ENCODE measurements at places on chromosomes 7 and 10. TPM values are rescaled to one million over a fixed set of nuclear protein-coding genes. Genes with fewer than 3 reads are reported as not detected.
A peak's percentile ranks its signal among the peaks of the same experiment; 100 is the strongest.

Gene CACNB2
- 4.2 TPM for total RNA-seq

Gene GBX1
- not detected for total RNA-seq

Gene PLAU
- 16.8 TPM for total RNA-seq

Gene CALHM3
- not detected for total RNA-seq

Gene SPDYE16
- 0.90 TPM for total RNA-seq

Gene KLF6
- 247 TPM for total RNA-seq

Gene C7orf33
- total RNA-seq = not detected

Gene MNX1
- 0.93 TPM for total RNA-seq

Gene KNDC1
- 14.3 TPM for total RNA-seq

Gene ADAM8
- 20.3 TPM for total RNA-seq

Gene SLC29A4
- 0.98 TPM for total RNA-seq

Gene ADAMTS14
- 0.55 TPM for total RNA-seq

DNA sequence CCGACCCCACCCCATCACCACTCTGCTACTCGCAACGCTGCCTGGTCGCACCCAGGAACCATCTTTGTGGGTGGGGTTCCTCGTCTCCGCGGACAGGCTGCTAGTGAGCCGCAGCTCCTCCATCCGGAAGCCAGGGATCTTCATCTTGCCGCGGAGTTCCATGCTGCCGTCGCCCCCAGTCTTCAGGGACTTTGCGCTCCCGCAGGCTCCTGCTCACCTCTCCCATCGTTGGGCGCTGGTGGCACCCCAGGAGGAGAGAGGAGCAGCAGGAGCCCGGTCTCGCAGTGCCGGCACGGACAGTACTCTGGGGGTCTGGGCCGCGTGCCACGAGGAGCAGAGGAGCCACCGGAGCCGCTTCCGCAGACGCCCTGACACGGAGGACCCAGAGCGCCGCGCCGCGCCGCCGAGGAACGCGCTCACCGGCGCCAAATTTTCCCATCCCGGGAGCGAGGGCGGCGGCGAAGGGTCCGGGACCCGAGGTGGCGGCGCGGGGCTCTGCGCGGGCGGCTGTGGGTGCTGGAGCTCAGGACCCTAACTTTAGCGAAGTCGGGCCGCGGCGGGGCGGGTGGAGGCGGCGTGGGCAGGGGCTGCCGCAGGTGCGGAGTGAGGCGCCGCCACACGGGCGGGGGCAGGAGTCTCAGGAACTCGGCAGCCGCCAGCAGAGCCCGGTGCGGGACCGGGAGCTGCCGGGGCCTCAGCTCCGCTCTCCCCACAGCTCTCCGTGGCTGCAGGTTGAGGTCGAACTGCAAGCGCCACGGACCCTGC lies 750.1 kb upstream of the SORCS1 start:
- H3K36me3 ChIP-seq = no peaks in the 10 kb centered on the region
- H3K4me3 ChIP-seq = peak overlapping the region; percentile 14
- H3K4me1 ChIP-seq = no peaks in the 10 kb centered on the region
- H3K27me3 ChIP-seq = peaks cover 6% of the 10 kb centered on the region

DNA sequence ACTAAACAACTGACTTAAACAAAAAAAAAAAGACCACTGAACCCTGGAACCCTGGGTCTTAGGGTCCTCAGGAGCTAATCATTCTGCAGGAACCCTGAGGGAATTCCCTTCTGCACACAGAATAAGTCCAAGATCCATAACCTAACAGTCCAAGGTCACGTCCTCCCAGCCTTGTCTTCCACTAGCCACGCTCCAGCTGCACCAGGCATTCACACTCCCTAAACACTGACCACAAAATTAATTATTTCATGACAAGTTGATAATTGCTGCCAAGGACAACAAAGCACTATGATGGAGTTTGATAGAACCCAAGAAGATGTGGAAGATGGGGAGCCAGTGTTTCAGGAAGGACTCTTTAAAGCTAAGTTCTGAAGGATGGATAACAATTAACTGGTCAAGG lies 130.6 kb downstream of the SH3PXD2A start:
- no peaks in the 10 kb centered on the region for H3K27me3 ChIP-seq
- H3K27ac ChIP-seq = no peak overlapping the region
- no peak for DNase-seq
- H3K36me3 ChIP-seq = no peaks in the 10 kb centered on the region
- H3K4me3 ChIP-seq = no peak overlapping the region

- H3K27me3 ChIP-seq = peaks cover 14% of the 10 kb centered on the region
- no peak overlapping the region for H3K27ac ChIP-seq
- H3K36me3 ChIP-seq = no peaks in the 10 kb centered on the region
Measured at GRCh38 chr7:1314021-1314907, 81.6 kb downstream of the UNCX start.

GRCh38 chr7:105838627-105839231 lies 37.7 kb downstream of the ATXN7L1 start:
- H3K27ac ChIP-seq = no peak overlapping the region
- peak; percentile 75 for DNase-seq
- no peaks in the 10 kb centered on the region for H3K27me3 ChIP-seq
- H3K4me1 ChIP-seq = peaks cover 12% of the 10 kb centered on the region
- H3K36me3 ChIP-seq = no peaks in the 10 kb centered on the region
- H3K4me3 ChIP-seq = no peak overlapping the region

- H3K4me1 ChIP-seq = no peaks in the 10 kb centered on the region
- no peak overlapping the region for H3K27ac ChIP-seq
- no peak for DNase-seq
Measured at GRCh38 chr10:74669210-74669609, 157.2 kb upstream of the KAT6B start.

DNA sequence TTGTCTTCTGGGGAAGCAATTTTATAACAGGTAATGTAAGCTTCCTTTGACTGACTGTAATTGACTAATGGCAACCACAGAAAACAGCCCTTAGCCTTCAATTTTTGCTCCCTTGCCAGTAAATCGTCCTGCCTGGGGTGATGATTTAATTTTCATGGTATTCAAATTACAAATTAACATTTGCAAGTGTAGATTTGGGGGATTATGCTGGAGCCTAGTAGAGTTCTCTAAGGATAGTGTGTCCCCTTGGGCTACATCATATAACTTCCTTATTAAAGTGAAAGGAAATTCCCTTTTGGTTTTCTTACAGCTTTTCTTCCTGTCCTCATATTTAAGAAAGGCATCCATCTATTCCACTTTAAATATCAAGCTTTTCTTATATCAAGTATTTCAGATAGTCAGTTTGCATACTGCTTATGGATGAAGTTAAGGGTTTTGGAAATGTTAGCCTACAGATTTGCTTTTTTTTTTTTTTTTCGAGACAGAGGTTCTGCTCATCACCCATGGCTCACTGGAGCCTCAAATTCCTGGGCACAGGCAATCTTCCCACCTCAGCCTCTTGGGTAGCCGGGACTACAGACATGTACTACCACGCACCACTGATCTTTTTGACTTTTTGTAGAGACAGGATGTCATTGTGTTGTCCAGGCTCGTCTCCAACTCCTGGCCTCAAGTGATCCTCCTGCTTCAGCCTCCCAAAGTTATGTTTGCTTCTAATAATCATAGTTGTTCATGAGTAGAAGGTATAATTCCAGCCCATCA lies 35.9 kb upstream of the HDAC9 start:
- DNase-seq = no peak
- H3K4me1 ChIP-seq = no peaks in the 10 kb centered on the region
- no peaks in the 10 kb centered on the region for H3K27me3 ChIP-seq

GRCh38 chr10:119754085-119754484 lies 28.2 kb downstream of the INPP5F start:
- no peak overlapping the region for H3K4me3 ChIP-seq
- peaks cover 3% of the 10 kb centered on the region for H3K4me1 ChIP-seq
- H3K27me3 ChIP-seq = no peaks in the 10 kb centered on the region
- DNase-seq = no peak
- H3K27ac ChIP-seq = no peak overlapping the region

GRCh38 chr7:154409703-154410311 lies 357.6 kb downstream of the DPP6 start:
- no peak for DNase-seq
- H3K36me3 ChIP-seq = no peaks in the 10 kb centered on the region
- H3K4me1 ChIP-seq = no peaks in the 10 kb centered on the region
- H3K27ac ChIP-seq = no peak overlapping the region

GRCh38 chr10:11403116-11403515 lies 208.3 kb downstream of the USP6NL start:
- H3K27ac ChIP-seq = no peak overlapping the region
- no peak overlapping the region for H3K4me3 ChIP-seq
- no peaks in the 10 kb centered on the region for H3K27me3 ChIP-seq
- no peak for DNase-seq

DNA sequence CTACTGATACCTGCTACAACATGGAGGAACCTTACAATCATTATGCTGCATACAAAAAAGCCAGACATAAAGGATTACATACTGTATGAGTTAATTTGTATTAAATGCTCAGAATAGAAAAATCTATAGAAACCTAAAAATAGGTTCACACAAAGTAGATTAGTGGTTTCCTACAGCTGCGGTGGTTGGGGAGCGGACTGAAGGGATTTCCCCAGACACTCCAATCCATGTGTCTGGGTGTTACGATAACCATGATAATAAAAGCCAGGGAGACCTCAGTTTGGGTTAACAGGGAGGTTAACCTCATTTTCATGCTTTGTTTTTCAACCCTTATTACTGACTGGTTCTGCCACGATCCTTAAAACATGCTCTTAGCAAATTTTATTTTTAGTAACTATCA lies 355.9 kb downstream of the KCNMA1 start:
- DNase-seq = no peak
- H3K36me3 ChIP-seq = no peaks in the 10 kb centered on the region
- no peak overlapping the region for H3K27ac ChIP-seq
- no peaks in the 10 kb centered on the region for H3K4me1 ChIP-seq
- H3K27me3 ChIP-seq = no peaks in the 10 kb centered on the region
- no peak overlapping the region for H3K4me3 ChIP-seq

DNA sequence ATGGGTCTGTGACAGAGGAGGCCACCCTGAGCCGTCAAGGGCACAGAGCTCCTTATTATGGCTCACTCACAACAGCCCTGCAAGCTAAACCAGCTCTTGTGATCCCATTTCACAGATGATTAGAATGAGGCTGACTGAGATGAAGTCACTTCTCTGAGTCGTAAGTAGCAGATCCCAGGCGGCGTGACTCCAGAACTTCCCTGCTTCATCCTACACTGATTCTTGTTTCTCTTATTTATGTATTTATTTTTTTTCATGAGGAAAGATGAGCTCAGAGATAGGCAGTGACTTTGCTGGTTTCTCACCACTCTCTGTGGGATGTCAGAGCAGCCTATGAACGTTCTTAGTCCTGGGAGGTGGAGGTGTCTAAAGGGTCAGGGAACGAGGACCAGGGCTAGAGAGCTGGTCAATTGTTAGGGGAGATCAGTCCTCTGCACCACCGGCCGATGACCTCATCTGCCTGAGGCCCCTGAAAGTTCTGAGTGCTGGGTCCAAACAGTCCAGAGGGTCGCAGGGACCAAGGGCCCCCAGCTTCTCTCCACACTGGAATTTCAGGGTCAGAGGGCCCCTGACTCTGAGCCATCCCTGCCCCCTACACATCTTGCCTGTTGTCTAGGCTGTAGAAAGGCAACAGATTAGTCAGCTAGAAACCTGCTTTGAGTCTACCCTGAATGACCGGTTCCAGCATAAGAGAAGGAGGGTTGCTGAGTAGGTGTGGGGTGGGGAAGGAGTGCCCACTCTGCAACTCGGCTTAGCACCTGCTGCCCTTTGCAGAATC lies 17.9 kb downstream of the CLRN3 start:
- no peak overlapping the region for H3K27ac ChIP-seq
- no peaks in the 10 kb centered on the region for H3K27me3 ChIP-seq
- no peaks in the 10 kb centered on the region for H3K4me1 ChIP-seq
- H3K4me3 ChIP-seq = no peak overlapping the region

DNA sequence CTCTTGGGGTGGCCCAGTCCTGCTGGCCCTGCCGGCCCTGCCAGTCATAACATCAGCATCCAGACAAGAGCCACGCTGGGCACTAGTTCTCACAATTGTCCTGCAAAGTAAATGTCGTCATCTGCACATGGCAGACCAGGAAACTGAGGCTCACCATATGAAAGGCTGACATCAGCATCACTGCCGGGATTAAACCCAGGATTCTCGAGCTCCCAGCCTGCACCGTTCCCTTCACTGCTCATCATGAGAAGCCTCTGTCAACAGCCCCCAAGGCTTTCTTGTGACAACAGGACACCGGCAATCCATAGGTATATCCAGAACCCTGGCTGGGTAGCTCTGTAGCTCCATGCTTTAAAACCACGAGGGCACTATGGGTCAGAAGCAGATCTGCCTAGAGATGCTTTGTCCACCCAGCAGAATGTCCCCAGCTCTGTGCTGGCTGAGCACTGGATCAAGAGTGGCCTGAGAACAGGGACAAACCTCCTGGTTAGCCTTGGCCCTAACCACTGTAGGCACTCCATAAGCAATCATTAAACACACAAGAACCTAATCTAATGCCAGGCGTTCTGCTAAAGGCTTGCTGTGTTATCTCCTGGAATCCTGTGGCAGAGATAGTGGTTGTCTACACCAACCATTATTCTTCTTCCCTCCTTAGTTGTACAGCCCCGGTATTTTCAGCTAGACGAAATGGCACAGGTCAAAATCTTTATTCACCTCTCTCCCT lies 41.2 kb upstream of the C10orf71 start:
- H3K36me3 ChIP-seq = no peaks in the 10 kb centered on the region
- no peaks in the 10 kb centered on the region for H3K27me3 ChIP-seq
- DNase-seq = no peak
- no peak overlapping the region for H3K4me3 ChIP-seq
- no peaks in the 10 kb centered on the region for H3K4me1 ChIP-seq

- H3K4me1 ChIP-seq = peaks cover under 1% of the 10 kb centered on the region
- no peak overlapping the region for H3K27ac ChIP-seq
- DNase-seq = no peak
Measured at GRCh38 chr7:97016381-97017191, 8.0 kb downstream of the DLX5 start.

- H3K4me3 ChIP-seq = no peak overlapping the region
- no peaks in the 10 kb centered on the region for H3K27me3 ChIP-seq
- H3K4me1 ChIP-seq = no peaks in the 10 kb centered on the region
- H3K27ac ChIP-seq = no peak overlapping the region
Measured at GRCh38 chr10:100509241-100509840, 10.3 kb downstream of the SEC31B start.

DNA sequence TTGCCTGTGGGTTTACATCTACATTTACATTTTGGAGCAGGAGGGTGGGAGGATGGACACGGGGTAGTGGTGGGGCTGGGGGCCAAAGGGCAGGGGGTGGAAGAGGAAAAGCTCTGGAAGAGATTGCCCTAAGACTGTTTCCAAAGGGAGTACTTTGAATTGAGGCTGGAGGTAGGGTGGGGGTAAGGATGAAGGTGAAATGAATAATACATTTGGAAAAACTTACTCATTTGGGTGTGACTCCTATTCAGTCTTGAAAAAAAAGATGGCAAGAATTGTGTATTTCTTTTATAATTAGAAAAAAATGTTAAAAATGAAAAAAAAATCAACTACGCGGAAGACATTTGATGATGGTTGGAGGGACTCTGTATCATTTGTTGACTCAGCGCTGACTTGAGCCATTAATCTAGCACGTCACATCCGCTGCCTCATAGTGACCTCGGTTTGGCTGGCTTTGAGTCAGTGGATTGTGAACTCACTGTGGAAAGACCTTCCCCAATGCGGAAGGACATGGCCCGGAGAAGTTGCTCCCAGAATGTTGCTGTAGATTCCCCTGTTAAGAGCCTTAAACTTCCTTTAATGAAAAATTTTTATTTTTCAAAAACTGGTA lies 2.8 kb downstream of the FAM180A start:
- H3K27ac ChIP-seq = no peak overlapping the region
- peak overlapping the region; percentile 40 for H3K4me3 ChIP-seq
- H3K4me1 ChIP-seq = peaks cover 5% of the 10 kb centered on the region

GRCh38 chr7:20786421-20786778 lies 286 bp downstream of the SP8 start:
- H3K4me1 ChIP-seq = peaks cover 17% of the 10 kb centered on the region
- no peak for DNase-seq

- no peaks in the 10 kb centered on the region for H3K36me3 ChIP-seq
- H3K27ac ChIP-seq = no peak overlapping the region
- no peak overlapping the region for H3K4me3 ChIP-seq
- H3K4me1 ChIP-seq = peaks cover 6% of the 10 kb centered on the region
- no peaks in the 10 kb centered on the region for H3K27me3 ChIP-seq
Measured at GRCh38 chr10:17209881-17210280, 8.4 kb upstream of the TRDMT1 start.
